ENCODE measurements at places on chromosomes 1 and 21.

DNA sequence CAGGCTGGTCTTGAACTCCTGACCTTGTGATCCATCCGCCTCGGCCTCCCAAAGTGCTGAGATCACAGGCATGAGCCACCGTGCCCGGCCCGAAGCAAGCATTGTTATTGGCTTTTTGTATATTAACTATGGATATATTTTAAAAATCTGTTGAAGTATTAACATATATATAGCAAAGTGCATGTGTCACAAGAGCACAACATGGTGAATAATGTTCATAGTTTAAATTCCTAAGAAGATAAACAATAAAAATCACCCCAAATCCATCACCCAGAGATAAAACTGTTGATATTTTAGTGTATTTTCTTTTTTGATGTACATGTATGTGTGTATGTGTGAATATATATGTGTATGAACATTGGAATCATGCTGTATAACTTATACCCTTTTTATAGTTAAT lies 9.1 kb upstream of the FOXE3 start:
- no peak for DNase-seq

DNA sequence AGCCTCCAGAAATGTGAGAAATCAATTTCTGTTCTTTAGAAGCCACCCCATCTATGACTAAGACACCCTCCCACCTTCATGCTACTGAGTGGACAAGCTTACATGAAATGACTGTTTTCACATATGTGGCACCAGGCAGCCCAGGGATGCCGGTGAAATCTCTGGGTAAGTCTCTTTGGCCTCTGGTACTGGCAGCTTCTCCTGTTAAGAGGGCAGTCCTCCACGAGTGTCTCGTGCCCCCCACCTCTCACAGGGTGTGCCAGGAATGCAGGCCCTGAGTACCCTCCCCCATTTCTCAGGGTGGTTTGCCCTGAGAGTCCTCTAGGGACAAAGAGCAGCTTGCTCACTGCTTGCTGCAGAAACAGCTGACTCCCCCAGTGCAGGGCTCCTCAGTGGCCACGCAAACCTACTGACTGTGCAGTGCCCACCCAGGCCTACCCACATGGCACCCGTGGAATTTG lies 3.2 kb upstream of the PRXL2B start:
- DNase-seq: no peak

- no peak for DNase-seq
Measured at GRCh38 chr1:221457685-221458446, 284.0 kb downstream of the DUSP10 start.

GRCh38 chr1:195789321-195789720 lies 818.9 kb downstream of the KCNT2 start:
- no peak for DNase-seq

DNA sequence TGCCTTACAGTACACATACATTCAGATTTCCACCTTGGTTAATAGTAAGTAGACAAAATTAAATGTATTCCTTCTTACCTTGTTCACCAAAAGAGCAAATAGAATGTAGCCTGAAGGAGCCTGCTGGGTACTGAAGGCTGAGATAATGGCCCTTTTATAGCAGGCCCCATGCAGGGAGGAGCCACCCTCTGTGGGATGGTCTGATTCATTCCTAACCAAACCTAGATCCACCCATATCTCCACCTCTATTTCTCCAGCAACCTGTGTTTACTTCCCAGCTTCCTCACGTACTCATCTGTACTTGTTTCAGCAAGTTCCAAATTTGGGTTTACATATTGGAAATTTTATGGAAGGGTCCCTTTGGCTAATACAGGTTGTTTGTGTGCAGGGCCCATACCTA lies at the start of gene FLG:
Gene FLG, minus strand, starts transcription at position 129 of the 400 bp plus-strand sequence. CDS start 9,783 bp downstream, outside the sequence.
- peak; percentile 28 for DNase-seq

- no peak for DNase-seq
Measured at GRCh38 chr1:3779265-3779911, 6.8 kb downstream of the SMIM1 start.

GRCh38 chr1:168392958-168393549 lies 112.4 kb downstream of the TBX19 start:
- no peak for DNase-seq

GRCh38 chr1:203325026-203325417 lies 19.7 kb downstream of the BTG2 start:
- no peak for DNase-seq

- DNase-seq: no peak
Measured at GRCh38 chr21:23936991-23937390, 1670.3 kb downstream of the MRPL39 start.

DNA sequence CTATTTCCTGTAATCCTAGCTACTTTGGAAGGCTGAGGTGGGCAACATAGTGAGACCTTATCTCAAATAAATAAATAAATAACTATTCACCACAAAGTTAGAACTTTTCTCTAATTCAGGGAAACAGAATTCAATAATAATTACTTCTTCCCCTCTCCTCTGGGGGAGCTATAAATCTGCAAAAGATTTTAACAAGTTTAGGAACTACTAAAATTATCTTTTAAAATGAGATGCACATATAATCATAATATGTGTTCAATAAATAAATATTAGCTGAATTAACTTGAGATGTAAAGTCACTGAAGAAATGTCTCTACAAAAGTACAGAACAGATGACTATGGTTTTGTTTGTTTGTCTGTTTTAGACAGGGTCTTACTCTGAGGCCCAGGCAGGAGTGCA lies 14.1 kb downstream of the WDR47 start:
- no peak for DNase-seq

DNA sequence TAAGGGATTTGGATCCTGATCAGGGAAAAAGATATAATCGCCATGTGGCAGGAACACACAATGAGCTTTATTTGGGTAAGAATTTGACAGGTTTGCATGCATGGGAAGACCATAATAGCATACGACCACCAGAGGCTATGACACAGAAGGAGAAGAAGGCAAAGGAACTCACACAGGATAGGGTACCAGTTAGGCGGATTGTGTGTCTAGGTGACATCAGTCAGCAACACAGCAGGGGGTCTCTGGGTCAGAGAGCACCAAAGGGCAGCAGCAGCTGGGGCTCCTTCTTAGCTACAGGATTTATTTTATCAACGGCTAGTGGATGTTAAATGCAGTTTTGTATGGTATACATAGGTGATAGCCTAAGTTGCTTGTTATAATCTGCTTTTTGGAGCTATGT lies 551.3 kb downstream of the KCNT2 start:
- DNase-seq: no peak

All from NCI-H226 (cell line).